ENCODE measurements at places on chromosomes 2 and 18.

DNA sequence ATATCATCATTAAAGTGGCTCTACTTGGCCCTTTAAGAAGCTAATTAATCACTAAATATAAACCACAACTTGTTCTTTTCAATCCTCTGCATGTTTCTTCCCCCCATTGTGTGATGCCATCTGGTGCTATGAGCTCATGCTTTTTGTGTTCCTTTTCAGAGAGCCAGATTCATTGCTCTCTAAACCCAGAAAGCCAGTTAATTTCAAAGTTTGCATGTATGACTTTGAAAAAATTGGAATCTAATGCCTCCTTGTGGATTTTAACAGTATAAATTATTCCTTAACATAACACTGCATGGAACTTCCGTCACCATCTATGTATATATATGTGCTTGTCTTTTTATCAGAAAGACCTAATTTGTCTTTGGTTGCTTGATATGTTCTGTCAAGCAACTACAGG lies 31.1 kb downstream of the TMEM178A start:
- no peak for DNase-seq

- no peak for DNase-seq
Observed at GRCh38 chr2:7706791-7707190, 789.6 kb downstream of the RNF144A start.

GRCh38 chr2:224363281-224363680 lies 38.6 kb downstream of the FAM124B start:
- no peak for DNase-seq

- no peak for DNase-seq
Observed at GRCh38 chr2:229526951-229527350, 187.4 kb downstream of the DNER start.

- DNase-seq = no peak
Observed at GRCh38 chr2:152330235-152330866, 4.6 kb upstream of the FMNL2 start.

GRCh38 chr18:21593540-21594257 lies 6.8 kb downstream of the ESCO1 start:
- DNase-seq = no peak

DNA sequence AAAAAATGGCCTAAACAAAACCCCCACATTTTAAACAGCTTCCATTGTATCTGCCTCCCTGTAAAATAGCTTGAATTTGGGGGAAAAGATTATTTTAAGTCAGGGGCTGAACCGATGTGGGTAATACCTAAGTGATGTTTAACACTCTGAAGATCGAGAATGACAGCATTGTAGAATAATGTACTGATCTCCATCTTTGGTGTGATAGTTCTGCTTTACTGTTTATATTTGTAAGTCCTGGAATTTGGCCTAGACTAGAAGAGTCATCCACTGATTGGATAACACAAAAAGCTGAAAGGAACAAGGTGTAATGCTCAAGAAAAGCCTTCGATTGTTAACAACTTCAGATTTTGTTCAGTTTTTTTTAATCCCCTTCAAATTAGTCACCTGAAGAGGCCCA lies 53.8 kb upstream of the CCDC68 start:
- no peak for DNase-seq

DNA sequence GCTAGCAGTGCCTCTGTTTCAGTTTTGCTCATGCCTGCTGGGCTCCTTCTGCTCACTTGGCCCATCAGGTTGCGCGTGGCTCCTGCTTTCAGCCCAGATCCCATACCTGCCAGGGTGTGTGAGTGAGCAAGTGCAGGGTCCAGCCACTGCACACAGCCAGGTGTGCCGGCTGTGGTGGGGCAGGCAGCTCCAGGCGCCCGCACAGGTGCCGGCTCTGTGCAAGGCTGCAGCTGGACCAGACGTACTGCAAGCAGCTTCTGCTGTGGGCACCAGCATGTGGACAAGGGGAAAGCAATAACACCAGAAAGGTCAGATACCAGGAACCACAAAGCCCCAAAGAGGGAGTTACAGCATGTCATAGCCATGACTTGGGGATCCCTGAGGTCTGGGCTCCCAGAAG lies 5.6 kb upstream of the PCARE start:
- DNase-seq = no peak

DNA sequence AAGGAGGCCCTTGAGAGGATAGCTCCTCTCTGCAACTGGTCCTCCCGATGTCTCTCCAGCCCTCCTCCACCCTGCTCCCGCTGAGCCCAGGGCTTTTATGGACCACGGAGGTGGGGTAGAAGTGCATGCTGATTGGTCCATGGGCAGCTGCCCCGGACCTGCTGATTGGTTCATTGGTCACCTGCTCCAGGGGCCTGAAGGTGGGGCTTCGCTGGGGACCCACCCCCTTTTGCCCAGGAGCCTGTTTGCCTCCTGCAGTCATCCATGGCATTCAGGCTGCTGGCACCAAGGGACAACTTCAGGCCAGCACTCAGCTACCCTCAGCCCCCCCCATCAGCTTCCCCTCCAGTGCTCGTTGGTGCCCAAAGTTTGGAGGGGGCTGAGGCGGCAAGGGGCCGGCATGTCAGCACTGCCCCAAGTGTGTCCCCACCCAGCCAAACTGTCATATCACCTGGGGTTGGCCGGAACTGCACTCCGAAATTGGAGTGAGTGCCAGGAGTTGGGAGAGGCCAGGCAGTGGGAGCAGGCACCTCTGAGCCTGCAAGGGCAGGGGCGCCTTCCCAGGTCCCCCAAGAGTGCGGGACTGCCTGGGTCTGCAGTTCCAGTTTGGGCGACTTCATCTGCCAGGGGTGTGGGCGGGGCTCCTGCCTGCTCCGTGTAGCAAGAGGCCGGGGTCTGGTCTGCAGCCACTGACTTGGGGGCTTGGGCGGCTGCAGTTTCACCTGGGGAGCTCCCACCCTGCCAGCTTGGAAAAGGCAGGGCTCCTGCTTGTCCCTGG lies 288.9 kb downstream of the RDH14 start:
- DNase-seq = peak; percentile 53

GRCh38 chr2:160465406-160465805 lies 28.2 kb downstream of the RBMS1 start:
- DNase-seq = no peak

- DNase-seq = no peak
Observed at GRCh38 chr18:45059695-45060094, 379.0 kb downstream of the SETBP1 start.

DNA sequence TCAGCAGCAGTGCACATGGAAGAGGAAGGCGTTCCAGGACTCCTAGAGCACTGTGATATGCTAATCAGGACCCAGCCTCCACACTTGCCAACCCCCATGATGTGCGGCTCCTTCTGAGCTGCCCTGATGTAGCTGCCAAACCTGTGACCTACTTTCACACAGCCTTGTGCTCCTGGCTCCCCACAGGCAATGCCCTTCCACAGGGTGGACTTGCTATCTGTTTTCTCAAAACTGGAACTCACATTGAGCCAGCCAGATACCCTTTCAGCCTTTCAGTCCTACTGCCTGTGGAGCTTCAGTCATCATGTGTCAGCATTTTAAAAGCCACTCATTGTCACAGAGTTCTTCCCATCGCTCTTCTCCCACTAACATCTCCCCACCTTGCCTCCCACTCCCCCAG lies 181.6 kb downstream of the AFF3 start:
- DNase-seq = no peak

DNA sequence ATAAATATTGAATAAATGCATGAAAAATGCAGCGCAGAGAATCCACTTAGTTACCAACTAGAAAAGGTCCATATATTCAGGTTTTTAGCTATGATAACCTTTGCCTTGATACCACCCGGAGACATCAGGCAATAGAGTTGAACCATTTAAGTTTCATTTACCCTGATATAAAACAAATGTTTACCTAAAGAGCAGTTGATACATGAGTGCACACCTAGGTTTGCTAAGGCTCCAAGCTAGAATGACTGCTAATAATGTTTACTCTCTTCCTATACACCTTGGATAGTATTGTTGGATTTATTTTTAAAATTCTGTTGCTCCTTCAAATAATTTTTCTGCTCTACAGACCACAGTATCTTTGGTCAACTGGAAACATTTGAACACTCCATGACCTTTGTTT lies 1463.6 kb downstream of the LRP1B start:
- DNase-seq = no peak

GRCh38 chr18:54946149-54946581 lies 13.1 kb downstream of the CCDC68 start:
- no peak for DNase-seq

DNA sequence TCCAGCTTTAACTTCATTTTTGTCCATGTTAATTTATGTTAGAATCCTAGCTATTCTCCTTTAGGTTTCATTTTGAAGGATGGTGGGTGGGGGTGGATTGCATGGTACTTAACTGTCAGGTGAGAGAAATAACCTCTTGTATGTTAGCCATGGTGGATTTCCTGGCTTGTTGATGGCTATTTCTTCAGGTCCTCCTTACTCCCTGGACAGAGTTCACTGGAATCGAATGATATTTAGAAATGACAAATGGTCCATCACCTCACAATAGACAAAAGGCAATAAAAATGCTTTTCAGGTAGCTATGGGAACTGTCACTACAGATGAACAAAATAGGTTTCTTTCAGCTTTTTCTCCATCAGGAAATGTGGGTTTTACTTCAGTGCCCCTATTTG lies 91.7 kb downstream of the EML6 start:
- DNase-seq = no peak

GRCh38 chr2:235563056-235563910 lies 69.4 kb downstream of the AGAP1 start:
- DNase-seq = no peak

GRCh38 chr2:232874677-232875223 lies 4.7 kb downstream of the SNORC start:
- DNase-seq = peak; percentile 42

GRCh38 chr2:3641181-3641580 lies 16.8 kb upstream of the ALLC start:
- peak; percentile 61 for DNase-seq

DNA sequence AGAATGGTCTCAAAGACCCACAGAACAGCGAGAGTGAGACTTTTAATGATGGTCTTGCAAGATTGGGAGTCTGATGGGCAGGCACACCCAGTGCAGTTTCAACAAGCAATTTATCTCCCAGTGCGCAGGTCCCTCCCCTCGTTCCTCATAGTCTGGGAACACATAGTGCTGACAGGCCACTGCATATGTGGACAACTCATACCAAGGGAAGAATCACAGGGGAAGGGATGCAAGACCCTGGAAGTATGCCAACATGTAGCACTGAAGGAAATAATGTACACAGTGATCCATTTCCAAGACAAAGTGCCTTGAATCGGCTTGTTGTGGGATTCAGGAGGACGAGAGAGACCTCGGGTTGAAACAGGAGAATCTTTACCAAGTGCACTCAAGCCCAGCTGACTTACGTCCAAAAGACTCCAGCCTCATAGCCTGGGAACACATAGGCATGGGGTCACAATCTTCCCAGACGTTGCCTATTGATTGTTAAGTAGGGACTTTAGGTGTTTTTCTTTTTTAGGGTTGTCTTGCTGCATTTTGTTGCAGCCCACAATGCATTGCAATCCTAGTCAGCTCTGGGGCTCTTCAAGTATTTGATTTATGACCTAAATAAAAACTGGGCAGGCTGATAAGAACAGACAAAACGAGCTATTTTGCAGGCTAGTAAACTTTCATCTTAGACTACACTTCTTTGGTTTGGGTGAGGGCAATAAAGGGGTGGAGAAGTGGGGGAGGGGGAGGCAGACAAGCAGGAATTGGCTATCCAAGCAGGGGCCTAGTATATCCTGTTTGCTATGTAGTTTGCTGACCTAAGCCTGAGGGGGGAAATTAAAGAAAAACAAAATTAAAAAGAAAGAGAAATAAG lies 24.7 kb upstream of the SERPINB5 start:
- no peak for DNase-seq

GRCh38 chr2:207813221-207813916 lies 43.7 kb upstream of the FZD5 start:
- no peak for DNase-seq

GRCh38 chr2:30310955-30311354 lies 79.6 kb downstream of the LBH start:
- DNase-seq = no peak

GRCh38 chr18:22594155-22594690 lies 176.5 kb upstream of the CTAGE1 start:
- no peak for DNase-seq
